Stimulated activated CD8-positive, alpha-beta memory T cell treated with anti-CD3 and anti-CD28 coated beads, Interleukin-7, amount 100 ng/mL, for 4 hours (primary cell): ENCODE measurements at places on chromosomes 1 and 21.

- DNase-seq, result no peak
Observed at GRCh38 chr1:27345272-27345671, 3.5 kb downstream of the SYTL1 start.

GRCh38 chr1:165442053-165442452 is 2.9 kb downstream of the RXRG start:
- no peak for DNase-seq

GRCh38 chr1:7378346-7379130 is 392.6 kb upstream of the VAMP3 start:
- no peak for DNase-seq

- DNase-seq, result no peak
Observed at GRCh38 chr1:155253797-155254196, 1.5 kb downstream of the ENTREP3 start.

DNA sequence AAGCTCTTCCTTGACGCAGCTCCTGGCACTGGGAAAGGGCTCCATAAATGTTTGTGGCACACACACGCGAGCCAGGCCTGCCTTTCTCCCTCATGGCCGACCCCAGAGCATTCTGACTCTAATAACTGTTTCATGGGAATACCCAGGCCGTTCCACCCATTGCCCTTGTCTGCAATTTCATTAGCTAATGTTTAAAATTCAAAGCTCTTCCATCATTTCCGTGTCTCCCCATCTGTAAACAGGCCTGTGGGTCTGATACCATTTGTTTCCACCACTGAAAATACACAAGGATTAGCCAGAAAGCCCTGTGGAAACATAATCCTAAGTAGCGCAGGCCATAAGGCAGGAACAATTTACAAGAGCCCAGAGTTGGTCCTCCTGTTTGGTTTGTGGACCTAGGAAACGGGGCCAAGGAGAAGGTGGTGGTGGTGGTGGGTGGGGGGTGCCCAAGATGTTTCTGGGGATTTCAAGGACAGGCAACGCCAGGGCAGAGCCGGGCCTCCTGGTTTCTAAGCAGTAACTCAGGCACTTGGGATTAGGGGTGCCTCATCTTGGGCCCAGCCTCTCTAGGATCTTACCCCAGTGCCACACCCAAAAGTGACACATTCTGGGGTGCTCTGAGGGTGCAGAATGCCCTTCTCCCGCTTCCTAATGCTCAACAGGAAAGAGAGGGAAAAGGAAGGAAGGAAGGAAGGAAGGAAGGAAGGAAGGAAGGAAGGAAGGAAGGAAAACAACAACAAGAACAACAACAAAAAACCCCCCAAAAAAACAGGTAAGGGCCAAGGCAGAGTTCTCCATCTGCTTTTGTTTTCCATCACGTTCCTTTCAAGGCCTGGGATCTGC is 79.4 kb downstream of the SSBP3 start:
- no peak for DNase-seq

GRCh38 chr1:179529482-179530195 is 46.1 kb downstream of the NPHS2 start:
- no peak for DNase-seq
